ENCODE measurements at places on chromosomes 12 and 14.
A peak's percentile ranks its signal among the peaks of the same experiment; 100 is the strongest.

DNA sequence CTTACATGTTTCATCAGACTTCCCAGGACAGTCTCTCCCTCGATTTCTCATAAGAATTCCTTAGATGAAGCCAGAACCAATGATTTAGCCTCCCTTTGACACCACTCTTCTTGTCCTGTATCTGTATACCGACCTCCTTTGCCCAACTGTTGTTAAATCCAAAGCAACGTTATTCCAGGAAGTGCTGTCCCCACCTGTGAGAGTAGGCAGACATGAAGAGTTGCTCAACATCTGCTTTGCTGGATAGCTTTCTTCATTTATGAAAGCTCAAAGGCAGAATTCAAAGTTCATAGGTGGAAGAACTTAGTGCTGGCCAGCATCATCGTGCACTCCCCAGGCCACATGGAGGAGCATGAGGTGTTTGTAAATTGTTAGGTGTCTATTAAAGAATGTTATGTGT lies 55.6 kb downstream of the GTF2A1 start:
- H3K4me1 ChIP-seq, result no peaks in the 10 kb centered on the region
- no peak overlapping the region for H3K4me3 ChIP-seq
- DNase-seq, result no peak
- H3K27me3 ChIP-seq, result no peaks in the 10 kb centered on the region

DNA sequence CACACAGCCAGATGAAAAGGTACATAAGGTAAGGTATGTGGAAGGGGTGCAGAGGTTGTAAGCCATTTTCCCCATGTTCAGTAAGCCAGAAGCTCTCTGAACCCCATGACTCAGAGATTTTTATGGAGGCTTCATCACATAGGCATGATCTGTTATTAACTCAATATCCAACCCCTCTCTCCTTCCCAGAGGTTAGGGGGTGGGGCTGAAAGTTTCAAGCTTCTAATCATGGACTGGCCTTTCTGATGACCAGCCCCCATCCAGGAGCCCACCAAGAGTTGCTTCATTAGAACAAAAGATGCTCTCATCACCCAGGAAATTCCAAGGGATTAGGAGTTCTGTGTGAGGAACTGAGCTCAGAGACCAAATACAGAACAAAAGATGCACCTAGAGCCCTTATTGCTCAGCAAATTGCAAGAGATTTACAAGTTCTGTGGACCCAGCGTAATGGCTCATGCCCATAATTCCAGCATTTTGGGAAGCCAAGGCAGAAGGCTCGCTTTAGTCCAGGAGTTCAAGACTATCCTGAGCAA lies 103.2 kb upstream of the DAAM1 start:
- no peaks in the 10 kb centered on the region for H3K27me3 ChIP-seq
- H3K27ac ChIP-seq, result no peak overlapping the region
- no peaks in the 10 kb centered on the region for H3K36me3 ChIP-seq
- no peaks in the 10 kb centered on the region for H3K4me1 ChIP-seq
- H3K4me3 ChIP-seq, result no peak overlapping the region

DNA sequence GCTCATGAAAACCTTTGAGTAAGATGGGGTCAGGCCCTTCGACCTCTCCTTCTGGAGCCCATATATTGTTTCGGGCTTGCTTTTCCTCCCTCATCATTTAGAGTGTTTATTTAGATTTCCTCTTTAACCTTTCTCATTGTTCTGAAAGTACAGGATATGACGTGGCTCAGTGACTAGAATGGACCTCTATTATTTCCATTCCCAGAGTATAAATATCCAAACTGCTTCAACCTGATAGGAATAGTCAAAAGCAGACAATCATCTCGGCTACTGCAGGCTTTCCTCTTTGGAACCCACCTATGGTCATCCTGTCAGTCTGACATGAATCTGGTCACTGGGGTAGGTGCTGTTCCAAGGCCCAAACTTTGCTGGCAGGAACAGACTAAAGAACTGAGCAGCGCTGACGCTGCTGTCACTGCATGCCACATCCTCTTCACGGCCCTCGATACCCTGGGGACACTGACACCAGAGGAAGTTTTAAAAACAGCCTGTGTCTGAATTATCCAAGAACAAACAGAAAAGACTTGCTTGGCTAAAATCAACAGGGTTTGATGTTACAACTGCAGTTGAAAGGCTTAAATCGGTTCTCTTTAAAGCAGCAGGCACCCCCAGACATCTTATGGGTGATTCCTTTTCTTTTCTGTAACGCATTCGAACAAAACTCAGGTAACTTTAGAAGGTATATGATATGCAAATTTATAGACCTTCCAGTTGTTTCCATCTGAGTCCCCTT lies 5.0 kb upstream of the DDX47 start:
- H3K4me3 ChIP-seq, result peak overlapping the region; percentile 31
- DNase-seq, result no peak
- H3K36me3 ChIP-seq, result no peaks in the 10 kb centered on the region
- no peaks in the 10 kb centered on the region for H3K27me3 ChIP-seq
- peaks cover under 1% of the 10 kb centered on the region for H3K4me1 ChIP-seq
- H3K27ac ChIP-seq, result peak overlapping the region; percentile 4

DNA sequence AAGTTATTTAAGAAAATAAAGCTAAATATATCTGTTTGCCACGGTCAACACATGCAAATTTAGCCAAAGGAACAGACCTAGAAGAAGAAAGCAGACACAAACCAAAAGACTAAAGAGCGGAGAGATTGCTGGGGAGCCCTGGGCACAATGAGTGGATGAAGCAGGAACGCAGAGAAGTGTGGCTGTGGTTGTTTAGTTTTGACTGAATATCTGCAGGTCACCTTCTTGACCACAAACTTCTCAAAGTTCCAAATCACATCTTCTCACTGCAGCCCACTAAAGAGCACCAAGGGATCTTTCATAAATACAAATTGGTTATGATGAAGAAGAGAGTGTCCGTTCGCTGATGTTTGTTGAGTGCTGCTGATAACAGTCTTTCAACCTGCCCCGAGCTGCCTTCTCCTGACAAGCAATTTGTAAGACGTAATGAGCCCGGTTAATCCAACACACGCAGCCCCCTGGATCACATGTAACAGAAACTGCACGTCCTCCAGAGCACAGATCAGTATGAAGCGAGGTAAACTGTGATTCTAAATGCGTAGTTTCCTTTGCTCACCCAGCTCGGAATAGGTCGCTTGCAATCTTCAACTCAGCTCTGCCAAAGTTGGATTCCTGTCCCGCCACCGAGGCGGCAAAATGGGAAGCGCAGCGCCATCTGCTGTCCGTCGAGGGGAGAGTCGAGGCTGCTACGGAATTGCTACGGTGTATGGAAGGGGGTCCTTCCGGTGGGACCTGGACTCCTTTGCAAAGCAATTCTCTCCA lies 120.8 kb downstream of the GXYLT1 start:
- no peak overlapping the region for H3K27ac ChIP-seq
- H3K36me3 ChIP-seq, result no peaks in the 10 kb centered on the region
- H3K4me1 ChIP-seq, result no peaks in the 10 kb centered on the region

DNA sequence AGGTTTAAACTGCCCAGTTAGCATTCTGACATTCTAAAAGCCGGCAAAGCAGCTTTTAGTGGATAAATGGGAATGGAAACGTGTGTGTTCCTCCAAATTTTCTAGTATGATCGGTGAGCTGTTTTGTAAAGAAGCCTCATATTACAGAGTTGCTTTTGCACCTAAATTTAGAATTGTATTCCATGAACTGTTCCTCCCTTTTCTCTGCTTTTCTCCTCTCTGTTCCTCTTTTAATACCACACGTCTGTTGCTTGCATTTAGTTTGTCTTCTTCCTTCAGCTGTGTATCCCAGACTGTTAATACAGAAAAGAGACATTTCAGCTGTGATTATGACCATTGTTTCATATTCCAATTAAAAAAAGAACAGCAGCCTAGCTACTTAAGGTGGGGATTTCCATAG lies 10.7 kb downstream of the DYRK2 start:
- H3K4me1 ChIP-seq, result peaks cover 66% of the 10 kb centered on the region
- DNase-seq, result no peak
- H3K4me3 ChIP-seq, result no peak overlapping the region
- H3K27ac ChIP-seq, result no peak overlapping the region
- H3K36me3 ChIP-seq, result peaks cover 16% of the 10 kb centered on the region

GRCh38 chr14:90758959-90759358 lies 57.3 kb downstream of the TTC7B start:
- H3K4me1 ChIP-seq, result peaks cover 41% of the 10 kb centered on the region
- H3K27ac ChIP-seq, result peak overlapping the region; percentile 94
- peak; percentile 11 for DNase-seq
- peak overlapping the region; percentile 74 for H3K4me3 ChIP-seq
- H3K36me3 ChIP-seq, result no peaks in the 10 kb centered on the region

- no peaks in the 10 kb centered on the region for H3K27me3 ChIP-seq
- no peak overlapping the region for H3K27ac ChIP-seq
- no peaks in the 10 kb centered on the region for H3K4me1 ChIP-seq
These were observed 177.9 kb downstream of the PPM1H start for GRCh38 chr12:62757048-62757447.

- H3K27me3 ChIP-seq, result no peaks in the 10 kb centered on the region
- DNase-seq, result no peak
- no peaks in the 10 kb centered on the region for H3K4me1 ChIP-seq
- no peaks in the 10 kb centered on the region for H3K36me3 ChIP-seq
These were observed 290.9 kb downstream of the PPFIA2 start for GRCh38 chr12:81468206-81468605.

DNA sequence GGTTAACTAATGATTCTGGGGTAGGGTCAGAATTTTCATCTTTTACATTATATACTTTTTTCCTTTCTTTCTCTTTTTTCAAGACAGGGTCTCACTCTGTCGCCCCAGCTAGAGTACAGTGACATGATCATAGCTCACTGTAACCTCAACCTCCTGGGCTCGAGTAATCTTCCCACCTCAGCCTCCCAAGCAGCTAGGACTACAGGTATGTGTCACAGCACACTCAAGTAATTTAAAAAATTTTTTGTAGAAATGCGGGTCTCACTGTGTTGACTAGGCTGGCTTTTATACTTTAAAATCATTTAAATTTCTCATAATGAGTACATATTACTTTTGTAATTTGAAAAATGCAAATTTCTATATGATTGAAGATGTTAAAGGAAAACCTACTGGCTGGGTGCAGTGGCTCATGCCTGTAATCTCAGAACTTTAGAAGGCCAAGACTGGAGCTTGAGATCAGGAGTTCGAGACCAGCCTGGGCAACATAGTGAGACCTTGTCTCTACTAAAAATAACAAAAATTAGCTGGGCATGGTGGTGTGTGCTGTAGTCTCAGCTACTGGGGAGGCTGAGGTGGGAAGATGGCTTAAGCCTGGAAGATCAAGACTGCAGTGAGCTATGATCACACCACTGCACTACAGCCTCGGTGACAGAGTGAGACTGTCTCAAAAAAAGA lies 25.7 kb downstream of the R3HDM2 start:
- DNase-seq, result no peak
- H3K27me3 ChIP-seq, result no peaks in the 10 kb centered on the region
- no peak overlapping the region for H3K4me3 ChIP-seq
- no peaks in the 10 kb centered on the region for H3K4me1 ChIP-seq
- H3K36me3 ChIP-seq, result no peaks in the 10 kb centered on the region
